H54 (cell line): ENCODE measurements at places on chromosomes 16 and 17.

DNA sequence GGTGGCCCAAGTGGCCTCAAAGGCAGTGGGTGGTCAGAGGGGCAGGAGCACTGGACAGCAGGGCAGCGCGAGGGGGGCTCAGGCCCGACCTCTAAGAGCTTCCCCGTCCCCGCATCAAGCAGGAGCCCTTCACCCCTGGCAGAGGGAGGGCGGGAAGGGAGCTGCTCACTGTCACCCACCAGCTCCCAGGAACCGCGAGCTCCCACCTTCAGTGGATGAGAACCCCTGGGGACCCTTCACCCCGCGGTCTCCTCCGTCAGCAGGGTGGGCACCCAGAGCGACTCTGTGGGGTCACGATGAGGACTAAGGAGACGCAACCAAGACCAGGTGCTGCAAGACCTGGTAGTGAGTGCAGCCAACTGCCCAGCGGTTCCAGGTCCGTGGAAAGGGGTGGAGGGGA, 13.6 kb downstream of the CEP131 start:
- DNase-seq, result no peak

- no peak for DNase-seq
Observed at GRCh38 chr17:56819030-56819429, 14.7 kb downstream of the C17orf67 start.

GRCh38 chr16:75099738-75100602, 16.6 kb downstream of the LDHD start:
- DNase-seq, result peak; percentile 66

- no peak for DNase-seq
Observed at GRCh38 chr16:29820730-29821642, 724 bp downstream of the MVP start.

DNA sequence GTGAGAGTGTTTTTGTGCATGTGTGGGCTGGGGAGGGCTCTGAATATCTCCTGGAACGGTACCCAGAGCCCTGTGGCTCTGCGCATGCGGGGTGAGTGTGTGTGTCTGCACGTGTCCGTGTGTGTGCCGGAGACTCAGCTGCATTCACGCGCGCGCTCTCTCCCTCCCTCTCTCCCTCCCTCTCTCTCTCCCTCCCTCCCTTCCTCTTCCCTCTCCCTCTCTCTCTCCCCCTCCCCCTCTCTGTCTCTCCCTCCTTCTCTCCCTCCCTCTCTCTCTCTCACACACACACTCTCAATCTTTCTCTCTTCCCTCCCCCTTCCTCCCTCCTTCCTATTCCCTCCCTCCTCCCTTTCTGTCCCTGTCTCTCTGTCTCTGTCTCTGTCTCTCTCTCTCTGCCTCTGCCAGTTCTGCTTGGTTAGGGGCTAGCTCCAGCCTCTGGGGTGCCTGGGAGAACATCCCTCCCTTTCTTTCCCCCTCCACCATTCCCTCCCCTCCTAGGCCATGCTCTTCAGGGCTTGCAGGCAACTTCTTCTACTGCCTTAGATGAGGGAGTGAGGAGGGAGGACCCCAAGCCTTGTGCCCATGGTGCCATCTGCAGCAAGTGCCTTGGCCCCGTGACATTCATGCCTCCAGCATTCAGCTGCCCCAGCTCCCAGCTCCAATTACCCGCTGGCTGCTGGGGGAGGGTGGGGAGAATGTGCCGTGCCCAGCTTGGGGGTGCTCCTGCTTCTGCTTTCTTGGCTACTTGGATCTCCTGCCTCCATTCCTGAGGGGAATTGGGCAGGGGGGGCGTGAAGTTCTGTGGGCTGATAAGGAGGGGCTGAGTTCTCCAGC, 6.4 kb downstream of the THRA start:
- DNase-seq, result no peak

DNA sequence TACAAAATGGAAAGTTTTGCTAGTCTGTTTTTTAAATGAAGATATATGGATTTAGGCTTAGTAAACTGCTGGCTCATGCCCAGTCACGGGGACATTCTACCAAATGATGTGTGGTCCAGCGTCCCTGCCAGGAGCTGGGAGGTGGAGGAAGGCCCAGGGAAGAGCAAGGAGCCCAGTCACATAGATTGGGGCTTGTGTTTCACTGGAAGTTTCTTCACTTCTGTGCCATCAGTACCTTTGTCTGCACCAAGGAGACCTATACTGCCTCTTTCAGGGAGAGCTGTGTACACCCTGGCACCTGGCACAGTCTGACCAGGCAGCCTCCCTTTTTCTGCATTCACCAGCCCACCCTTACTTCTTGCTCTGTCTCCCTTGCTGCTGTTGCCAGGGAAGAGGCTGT, 32.6 kb upstream of the ERN1 start:
- DNase-seq, result no peak

DNA sequence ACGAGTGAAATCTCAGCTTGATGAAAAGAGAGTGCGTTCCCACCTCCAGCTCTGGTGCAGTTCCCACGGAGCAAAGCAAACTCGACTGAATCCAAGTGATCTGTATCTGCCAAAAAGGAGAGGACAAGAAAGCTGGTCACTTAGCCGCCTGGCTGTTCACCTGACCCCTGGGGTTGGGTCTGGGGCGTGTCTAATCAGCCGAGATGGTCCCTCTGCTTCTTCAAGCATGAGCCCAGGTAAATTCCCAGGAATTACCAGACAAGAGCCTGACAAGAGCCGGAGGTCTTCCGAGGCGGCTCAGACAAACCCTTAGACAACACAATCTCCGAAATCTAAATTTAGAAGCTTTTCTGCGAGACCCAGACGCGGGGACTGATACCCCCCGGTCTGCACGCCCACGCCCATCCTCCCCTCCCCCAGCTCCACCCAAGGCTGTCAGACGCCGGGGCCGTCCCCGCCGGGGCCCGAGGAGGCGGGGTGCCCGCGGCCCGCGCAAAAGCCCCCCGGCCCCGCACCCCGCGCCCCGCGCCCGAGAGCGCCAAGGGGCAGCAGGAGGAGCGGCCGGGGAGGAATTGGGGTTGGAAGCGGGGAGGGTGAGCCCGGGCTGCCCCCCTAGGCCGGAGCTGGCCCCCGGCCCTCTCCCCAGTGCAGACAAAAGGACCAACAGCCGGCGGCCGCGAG, 674 bp downstream of the ZNF821 start:
- peak; percentile 21 for DNase-seq

DNA sequence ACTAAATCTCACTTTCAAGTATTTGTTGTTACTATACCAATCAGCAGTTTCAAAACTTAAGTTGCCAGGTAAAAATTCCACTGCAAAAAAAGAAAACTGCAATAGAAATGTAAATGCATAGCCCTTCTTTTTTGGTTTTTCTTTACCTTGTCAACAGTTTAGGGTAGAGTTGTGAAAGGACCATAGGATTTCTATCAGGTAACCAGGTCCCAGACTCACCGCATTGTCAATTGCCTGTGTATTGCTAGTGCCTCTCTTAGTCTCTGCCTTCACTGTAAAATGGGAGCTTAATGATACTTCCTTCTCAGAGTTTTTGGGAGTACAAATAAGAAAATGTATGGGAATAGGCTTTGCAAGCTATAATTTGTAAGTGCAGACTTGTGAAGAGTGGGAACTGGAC, 145.0 kb downstream of the FTO start:
- DNase-seq, result no peak

DNA sequence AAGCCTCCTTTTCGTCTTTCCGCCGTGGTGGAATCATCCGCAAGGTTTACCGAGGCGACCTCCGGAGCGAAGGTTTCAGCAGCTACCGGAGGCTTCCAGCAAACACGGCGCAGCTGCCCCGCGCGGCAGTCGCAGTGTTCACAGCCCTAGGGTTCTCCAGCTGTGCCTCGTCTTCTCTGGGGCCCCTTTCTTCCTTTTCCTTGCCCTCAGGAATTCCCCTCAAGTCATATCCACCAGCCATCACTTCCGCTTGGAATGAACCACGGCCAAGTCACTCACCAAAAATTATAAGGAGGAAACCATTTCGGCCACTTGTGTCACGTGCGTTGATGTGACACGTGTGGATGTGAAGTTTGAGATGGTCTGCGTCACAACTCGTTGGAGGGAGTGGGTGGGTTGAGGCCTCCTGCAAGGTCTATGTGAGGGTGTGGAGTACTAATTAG, 636 bp upstream of the ERN1 start:
- DNase-seq, result no peak

DNA sequence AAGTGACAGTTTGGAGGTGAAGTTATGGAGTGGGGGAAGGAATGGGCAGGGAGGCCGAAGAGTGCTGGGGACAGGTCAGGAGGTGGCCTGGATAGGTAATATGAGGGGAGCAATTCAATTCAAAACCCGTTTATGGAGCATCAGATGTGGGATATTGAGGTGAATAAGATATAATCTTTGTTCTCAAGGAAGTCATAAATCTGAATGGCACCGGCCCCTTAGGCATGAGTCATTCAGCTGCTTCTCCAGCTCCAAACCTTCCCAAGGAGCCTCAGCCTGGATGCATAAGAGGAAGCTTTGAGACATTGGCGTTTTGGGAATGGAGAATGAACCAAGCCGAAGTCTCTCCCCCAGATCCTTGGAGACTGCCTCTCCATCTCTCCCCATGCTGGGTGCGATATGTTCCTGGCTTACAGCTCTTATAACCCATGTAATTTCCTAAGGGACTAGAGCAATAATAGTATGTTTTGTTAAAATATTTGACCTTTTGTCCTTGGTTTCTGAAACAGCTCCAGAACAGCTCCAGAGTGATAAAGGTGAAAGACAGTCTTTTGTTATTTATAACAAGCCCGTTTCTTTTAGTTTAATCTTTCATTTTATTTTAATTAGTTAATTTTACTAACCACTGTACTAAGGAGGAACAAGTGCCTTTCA, 1.7 kb downstream of the TUBG2 start:
- DNase-seq, result peak; percentile 79

DNA sequence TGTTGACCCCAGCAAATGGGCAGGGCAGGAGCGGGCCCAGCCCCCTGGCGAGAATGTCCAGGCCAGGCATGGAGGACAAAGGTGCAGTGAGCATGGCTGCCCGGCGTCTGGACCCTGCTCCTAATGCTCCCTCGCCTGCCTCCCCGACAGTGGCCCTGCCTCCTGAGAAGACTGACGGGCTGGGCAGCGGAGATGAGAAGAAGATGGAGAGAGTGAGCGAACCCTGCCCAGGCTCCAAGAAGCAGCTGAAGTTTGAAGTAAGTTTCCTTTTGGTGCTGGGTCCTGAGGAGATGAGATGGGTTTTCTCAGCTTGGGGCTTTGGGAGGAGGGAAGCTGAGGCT, 59.7 kb downstream of the SNX20 start:
- no peak for DNase-seq

- DNase-seq, result no peak
Observed at GRCh38 chr16:8961811-8962390, 1.8 kb downstream of the USP7 start.

- DNase-seq, result peak; percentile 82
Observed at GRCh38 chr16:48164907-48165715, 9.3 kb upstream of the ABCC12 start.

DNA sequence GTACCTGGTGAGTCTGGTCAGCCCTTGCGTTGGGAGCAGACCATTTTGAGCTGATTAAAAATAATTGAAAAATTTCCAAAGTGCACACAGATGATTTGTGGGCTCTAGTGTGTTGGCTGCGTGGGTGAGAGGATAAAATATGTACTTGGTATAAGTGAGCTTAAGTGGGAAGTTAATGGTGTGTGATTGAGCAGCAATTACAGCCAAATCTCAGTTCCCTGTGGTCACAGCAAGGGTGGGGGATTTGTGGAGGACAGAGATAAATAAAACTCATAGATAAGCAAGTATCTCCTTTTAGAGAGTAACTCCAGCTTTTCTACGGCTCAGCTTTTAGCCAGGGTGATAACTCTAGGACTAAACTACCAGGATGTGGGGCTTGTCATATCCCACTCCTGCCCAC, 390.4 kb downstream of the UTP18 start:
- DNase-seq, result no peak

GRCh38 chr17:62672957-62673356, 45.5 kb downstream of the MRC2 start:
- no peak for DNase-seq

GRCh38 chr17:77834170-77835115, 124.1 kb upstream of the TNRC6C start:
- DNase-seq, result peak; percentile 98

GRCh38 chr16:62814891-62815290, 778.7 kb upstream of the CDH8 start:
- DNase-seq, result no peak

DNA sequence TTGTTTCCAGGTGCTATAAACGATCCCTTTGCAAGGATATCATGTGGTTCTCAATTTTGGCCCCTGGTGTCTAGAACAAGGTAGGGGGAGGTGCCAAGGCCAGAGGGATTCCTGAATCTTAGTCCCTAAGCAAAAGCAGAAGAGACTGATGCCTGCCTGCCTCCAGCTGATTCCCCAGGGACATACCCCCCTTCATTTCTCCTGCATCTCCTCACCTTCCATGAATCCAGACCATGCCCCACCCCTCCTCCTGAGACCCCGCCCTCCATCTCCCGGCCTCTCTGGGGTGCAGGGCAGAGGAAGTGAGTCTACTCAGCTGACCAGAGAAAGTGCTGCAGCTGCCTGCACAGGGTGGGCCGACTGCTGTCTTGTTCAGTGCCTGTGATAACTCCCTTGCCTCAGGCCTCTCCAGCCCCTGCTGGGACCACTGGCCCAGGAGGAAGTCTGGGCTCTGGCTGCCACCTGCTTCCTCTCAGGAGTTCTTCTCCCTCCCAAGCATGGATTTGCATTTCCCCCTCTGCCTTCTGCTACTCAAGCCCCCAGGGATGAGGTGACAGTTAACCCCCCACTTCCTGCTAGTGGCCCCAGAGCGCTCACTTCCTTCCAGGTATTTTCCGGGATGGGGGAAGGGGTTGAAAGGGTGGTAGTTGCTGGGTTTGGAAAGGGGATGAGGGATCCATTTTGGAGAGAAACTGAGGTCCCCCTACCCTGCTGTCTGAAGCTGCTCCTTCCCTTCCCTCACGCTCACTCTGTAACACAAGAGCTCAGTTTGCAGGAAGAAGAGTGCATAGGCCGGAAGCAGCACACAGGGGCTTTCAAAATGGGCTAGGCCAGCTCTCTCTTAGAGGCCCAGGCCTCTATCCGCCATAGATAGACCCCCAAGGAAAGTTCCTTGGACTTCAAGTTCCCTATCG, 10.5 kb upstream of the TSPOAP1 start:
- DNase-seq, result peak; percentile 83

DNA sequence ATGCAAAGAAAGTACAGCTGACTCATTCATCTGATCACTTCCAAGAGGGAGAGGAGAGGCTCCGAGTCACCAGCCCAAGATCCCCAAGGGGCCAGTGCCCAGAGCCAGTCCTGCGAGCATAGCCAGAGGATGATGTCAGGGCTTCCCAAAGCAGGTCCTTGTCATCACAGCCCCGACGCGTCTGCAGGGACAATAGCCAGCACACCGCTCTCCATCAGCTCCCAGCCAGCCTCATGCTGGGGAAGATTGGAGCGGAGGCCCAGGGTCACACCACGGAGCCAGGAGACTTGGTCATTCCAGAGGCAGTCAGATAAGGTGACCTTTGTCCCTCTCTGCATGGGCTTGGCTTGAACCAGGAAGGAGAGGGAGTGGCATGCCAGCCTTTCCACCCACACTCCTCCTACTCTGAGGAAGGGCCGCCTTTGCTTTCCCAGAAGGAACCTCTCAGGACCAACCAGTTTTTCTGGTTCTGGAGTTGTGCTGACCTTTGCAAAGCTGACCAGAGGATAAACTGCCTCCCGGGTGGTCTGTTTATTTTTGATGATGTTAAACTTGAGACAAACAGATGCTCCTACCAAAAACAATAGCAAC, 58.3 kb upstream of the ARHGAP44 start:
- DNase-seq, result no peak

- DNase-seq, result no peak
Observed at GRCh38 chr17:42502091-42502490, 34.0 kb upstream of the NAGLU start.

GRCh38 chr16:66337463-66338188, 28.9 kb upstream of the CDH5 start:
- no peak for DNase-seq

GRCh38 chr17:19016297-19016696, 11.7 kb upstream of the FAM83G start:
- DNase-seq, result no peak

- DNase-seq, result no peak
Observed at GRCh38 chr17:17523731-17524490, 27.7 kb upstream of the RASD1 start.
